Heart right ventricle (tissue), 16 donors: ENCODE measurements at places on chromosomes 5 and 9.
A peak's percentile ranks its signal among the peaks of the same experiment; 100 is the strongest.

DNA sequence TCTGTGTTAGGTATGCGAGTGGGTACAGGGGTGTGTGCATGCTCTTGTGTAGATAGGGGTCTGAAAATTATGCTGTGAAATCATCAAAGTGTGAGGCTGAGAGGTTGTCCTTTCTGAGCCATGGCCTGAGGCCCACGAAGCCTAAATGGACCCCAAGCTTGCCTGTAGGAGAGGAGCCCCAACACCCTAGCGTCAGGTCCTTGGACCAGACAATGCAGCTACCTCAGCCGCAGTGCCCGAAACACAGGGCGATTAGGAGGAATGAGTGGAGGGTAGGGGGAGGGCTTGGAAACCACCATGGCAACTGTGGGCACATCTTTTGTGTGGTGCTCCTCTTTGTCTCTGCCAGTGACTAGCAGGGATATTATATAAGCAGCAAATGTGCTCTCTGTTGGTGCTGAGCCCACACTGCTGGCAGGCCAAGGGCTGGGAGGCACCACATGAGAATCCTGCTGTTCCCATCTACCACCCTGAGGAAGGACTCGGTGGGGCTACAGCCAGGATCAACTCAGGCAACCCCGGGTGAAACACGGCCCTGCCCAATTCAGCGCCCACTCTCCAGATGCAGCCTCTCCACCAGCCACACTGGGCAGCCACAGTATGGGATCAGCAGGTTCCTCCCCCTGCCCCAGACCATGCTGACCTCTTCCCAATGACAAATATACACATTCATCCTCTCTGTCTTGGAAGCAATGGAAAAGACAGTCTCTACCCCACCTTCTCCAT lies 84.6 kb upstream of the FSTL4 start:
- H3K27ac ChIP-seq, result no peak overlapping the region
- no peak for DNase-seq
- H3K27me3 ChIP-seq, result peaks cover 11% of the 10 kb centered on the region
- H3K4me3 ChIP-seq, result no peak overlapping the region

DNA sequence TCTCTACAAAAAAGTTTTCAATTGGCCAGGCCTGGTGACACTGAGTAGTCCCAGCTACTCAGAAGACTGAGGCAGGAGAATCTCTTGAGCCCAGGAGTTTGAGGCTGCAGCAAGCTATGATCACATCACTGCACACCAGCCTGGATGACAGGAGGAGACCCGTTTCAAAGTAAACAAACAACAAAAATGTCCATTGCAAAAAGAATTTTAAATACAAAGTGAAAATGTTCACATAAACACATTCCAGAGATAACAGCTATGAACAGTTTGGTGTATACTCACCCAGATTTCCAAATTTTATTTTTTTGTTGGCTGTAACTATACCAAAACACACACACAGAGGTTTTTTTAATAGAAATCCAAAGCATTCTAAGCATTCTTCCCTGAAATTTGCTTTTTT lies 39.8 kb downstream of the ADRA1B start:
- no peaks in the 10 kb centered on the region for H3K27me3 ChIP-seq
- DNase-seq, result no peak
- no peaks in the 10 kb centered on the region for H3K36me3 ChIP-seq
- no peak overlapping the region for H3K4me3 ChIP-seq
- H3K4me1 ChIP-seq, result no peaks in the 10 kb centered on the region

- no peak overlapping the region for H3K27ac ChIP-seq
- H3K27me3 ChIP-seq, result no peaks in the 10 kb centered on the region
- H3K4me3 ChIP-seq, result no peak overlapping the region
- H3K4me1 ChIP-seq, result no peaks in the 10 kb centered on the region
- no peaks in the 10 kb centered on the region for H3K36me3 ChIP-seq
Observed at GRCh38 chr9:110731437-110732028, 62.9 kb downstream of the MUSK start.

DNA sequence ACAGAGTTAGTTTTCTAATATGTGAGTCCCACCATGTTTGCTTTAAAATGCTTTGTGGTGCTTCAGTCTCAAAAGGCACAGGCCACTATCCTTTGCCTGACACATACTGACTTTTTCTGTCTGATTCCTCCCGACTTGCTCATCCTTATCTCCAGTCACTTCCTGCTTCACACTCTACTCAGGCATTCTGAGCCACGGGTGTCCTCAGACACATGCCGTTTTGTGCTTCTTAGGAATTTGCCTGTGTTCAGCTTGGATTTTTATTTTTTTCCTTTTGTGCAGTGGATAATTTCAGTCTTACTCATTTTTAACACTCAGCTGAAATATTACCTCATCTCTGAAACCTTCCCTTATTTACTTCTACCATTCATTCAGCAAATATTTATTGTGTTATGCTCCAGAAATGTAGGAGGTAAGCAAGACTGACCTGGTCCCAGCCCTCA lies 54.1 kb downstream of the MAN2A1 start:
- no peaks in the 10 kb centered on the region for H3K27me3 ChIP-seq
- no peak overlapping the region for H3K27ac ChIP-seq

DNA sequence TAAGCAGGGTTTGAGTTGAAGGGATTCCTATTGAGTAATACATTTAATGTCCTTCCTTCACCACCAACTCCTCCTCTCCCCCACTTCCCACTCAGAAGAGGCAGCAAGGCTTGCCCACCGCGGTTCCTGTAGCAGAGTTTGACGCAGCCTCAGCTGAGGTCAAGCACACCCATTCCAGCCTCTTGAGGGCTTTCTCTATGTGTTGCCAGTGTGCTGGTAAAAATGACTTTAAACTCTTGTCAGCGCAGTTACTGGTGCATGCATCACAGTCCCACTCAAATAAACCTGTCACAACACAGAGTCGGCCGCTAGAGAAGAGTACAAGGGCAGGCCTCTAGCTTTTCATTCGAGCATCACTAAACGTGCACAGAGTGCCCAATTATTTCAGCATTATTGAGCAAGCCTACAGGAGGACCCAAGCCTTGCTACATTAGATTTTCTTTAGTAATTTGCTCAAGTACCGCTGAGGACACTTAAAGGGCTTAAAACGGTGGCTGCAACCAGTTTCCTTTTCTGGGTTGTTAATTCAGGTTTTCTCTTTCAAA lies 79.6 kb downstream of the TLE4 start:
- H3K27me3 ChIP-seq, result no peaks in the 10 kb centered on the region
- DNase-seq, result no peak
- no peak overlapping the region for H3K27ac ChIP-seq
- no peak overlapping the region for H3K4me3 ChIP-seq

DNA sequence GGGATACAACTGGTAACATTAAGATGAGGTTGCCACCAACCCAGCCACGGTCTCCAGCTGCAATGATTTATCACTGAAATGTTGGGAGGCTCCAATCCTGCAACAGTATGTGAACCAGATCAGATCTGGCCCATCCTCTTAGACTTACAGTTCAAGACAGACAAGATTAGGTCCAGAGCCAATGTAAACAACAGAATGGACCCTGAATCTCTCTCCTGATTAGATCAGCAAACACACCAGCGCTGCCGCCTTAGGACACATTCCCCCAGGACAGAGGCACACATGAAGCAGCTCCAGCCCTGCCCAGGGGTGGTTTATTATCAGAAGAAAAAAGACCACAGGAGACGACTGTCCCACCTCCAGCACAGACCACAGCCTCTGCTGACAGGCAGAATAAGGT lies 82.1 kb downstream of the SLIT3 start:
- no peaks in the 10 kb centered on the region for H3K27me3 ChIP-seq
- H3K4me1 ChIP-seq, result no peaks in the 10 kb centered on the region
- no peak for DNase-seq

GRCh38 chr5:116343961-116344360 lies 230.7 kb downstream of the SEMA6A start:
- H3K27ac ChIP-seq, result no peak overlapping the region
- no peaks in the 10 kb centered on the region for H3K4me1 ChIP-seq

- H3K4me1 ChIP-seq, result peaks cover 45% of the 10 kb centered on the region
- peak overlapping the region; percentile 95 for H3K27ac ChIP-seq
- no peaks in the 10 kb centered on the region for H3K36me3 ChIP-seq
- no peak for DNase-seq
Observed at GRCh38 chr5:134226441-134227192, 744 bp upstream of the PPP2CA start.

- no peak within 1 kb of the TSS for H3K4me3 ChIP-seq
- no peaks in the 10 kb centered on the region for H3K36me3 ChIP-seq
- peaks cover 28% of the 10 kb centered on the region for H3K27me3 ChIP-seq
Observed at GRCh38 chr9:135662758-135663450, at the start of gene LCN9. Gene LCN9 (plus strand): TSS chr9:135663309. CDS start chr9:135663322, 13 bp downstream.

- H3K27me3 ChIP-seq, result no peaks in the 10 kb centered on the region
- H3K4me1 ChIP-seq, result no peaks in the 10 kb centered on the region
- no peaks in the 10 kb centered on the region for H3K36me3 ChIP-seq
- no peak overlapping the region for H3K27ac ChIP-seq
- no peak for DNase-seq
Observed at GRCh38 chr9:99537996-99538395, 283.7 kb upstream of the NR4A3 start.

DNA sequence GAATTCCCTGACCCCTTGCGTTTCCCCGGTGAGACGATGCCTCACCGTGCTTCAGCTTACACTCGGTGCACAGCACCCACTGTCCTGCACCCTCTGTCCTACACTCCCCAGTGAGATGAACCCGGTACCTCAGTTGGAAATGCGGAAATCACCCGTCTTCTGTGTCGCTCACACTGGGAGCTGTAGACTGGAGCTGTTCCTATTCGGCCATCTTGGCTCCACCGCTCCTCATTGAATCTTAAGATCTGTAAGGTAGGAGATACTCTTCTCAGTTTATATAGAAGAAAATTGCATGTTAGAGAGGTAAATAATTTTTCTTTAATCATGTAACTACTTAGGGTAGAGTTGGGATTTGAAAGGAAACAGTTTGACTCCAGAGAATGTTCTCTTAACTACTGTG lies 62.2 kb downstream of the DMRTA1 start:
- no peak for DNase-seq
- H3K27me3 ChIP-seq, result no peaks in the 10 kb centered on the region
- no peaks in the 10 kb centered on the region for H3K36me3 ChIP-seq

DNA sequence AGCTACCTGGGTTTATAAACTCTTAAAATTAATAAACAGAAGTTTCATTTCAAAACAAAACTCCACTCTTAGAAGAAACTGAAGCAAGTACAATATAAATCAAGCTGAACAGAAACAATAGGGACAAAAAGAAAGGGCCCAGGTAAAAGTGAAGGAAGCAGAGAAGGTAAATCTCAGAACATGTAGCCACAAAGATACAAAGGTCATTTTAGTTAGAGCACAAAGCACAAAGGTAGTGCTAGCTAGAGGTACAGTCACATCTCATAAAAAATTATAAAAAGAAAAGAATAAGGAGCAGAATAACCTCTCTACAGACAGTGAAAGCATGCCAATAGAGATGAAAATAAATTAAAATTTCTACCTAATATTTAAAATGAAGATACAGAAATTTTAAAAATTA lies 90.4 kb upstream of the C5orf63 start:
- no peak overlapping the region for H3K27ac ChIP-seq
- H3K27me3 ChIP-seq, result no peaks in the 10 kb centered on the region
- H3K4me1 ChIP-seq, result no peaks in the 10 kb centered on the region

DNA sequence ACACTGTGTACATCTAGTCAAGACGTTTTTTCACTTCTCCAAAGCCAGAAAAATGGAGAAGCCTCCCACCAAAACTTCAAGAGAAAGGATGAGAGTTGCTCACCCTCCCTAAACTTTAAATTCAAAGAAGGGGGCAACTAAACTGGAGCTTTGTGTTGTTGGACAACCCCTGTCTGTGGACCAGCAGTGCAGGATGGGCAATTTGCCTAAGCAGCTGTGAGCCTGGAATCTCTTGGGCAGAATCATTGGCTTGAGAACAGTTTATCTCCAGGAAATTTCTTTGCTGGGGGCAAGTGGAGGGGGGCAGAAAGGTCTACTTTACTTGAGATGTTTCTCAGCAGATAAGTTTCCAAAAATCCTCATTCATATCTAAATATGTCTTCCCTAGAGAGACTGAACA lies 151.8 kb downstream of the MUSK start:
- H3K27me3 ChIP-seq, result no peaks in the 10 kb centered on the region
- H3K4me3 ChIP-seq, result no peak overlapping the region
- no peak for DNase-seq
- no peak overlapping the region for H3K27ac ChIP-seq
- H3K4me1 ChIP-seq, result no peaks in the 10 kb centered on the region
- H3K36me3 ChIP-seq, result no peaks in the 10 kb centered on the region

DNA sequence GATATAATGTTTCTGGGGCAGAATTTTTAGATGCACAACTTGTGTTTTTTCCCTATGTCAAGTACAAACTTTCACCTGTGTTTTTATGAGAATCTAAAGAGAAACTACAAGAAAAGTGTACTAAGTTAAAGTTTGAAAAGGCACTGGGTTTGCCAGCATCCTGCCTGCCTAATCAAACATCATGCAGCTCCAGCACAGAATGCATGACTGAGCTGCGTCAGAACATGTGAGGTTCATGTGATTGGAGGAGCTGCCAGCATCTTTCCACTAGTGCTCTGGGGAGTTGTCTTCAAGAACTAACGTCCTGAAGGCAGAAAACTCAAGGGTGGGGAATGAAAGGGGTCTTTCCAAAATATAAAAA lies 46.1 kb upstream of the RIC1 start:
- no peak overlapping the region for H3K4me3 ChIP-seq
- H3K27me3 ChIP-seq, result no peaks in the 10 kb centered on the region
- no peak overlapping the region for H3K27ac ChIP-seq
- H3K36me3 ChIP-seq, result no peaks in the 10 kb centered on the region
- H3K4me1 ChIP-seq, result peaks cover 26% of the 10 kb centered on the region

GRCh38 chr9:125747765-125748445 lies 732 bp downstream of the PBX3 start:
- peak overlapping the region; percentile 90 for H3K27ac ChIP-seq
- peaks cover 26% of the 10 kb centered on the region for H3K4me1 ChIP-seq
- peak; percentile 40 for DNase-seq
- H3K27me3 ChIP-seq, result no peaks in the 10 kb centered on the region
- peak overlapping the region; percentile 92 for H3K4me3 ChIP-seq
- peaks cover 4% of the 10 kb centered on the region for H3K36me3 ChIP-seq

- no peak overlapping the region for H3K4me3 ChIP-seq
- H3K27ac ChIP-seq, result no peak overlapping the region
- no peaks in the 10 kb centered on the region for H3K4me1 ChIP-seq
- no peak for DNase-seq
- no peaks in the 10 kb centered on the region for H3K27me3 ChIP-seq
Observed at GRCh38 chr5:28729067-28729466, 1690.7 kb upstream of the CDH9 start.

- H3K4me1 ChIP-seq, result peaks cover 11% of the 10 kb centered on the region
- DNase-seq, result no peak
- H3K27ac ChIP-seq, result no peak overlapping the region
- H3K36me3 ChIP-seq, result no peaks in the 10 kb centered on the region
- H3K27me3 ChIP-seq, result no peaks in the 10 kb centered on the region
- H3K4me3 ChIP-seq, result no peak overlapping the region
Observed at GRCh38 chr5:154242964-154243376, 52.4 kb downstream of the GALNT10 start.

GRCh38 chr5:153515301-153515700 lies 24.8 kb downstream of the GRIA1 start:
- no peaks in the 10 kb centered on the region for H3K4me1 ChIP-seq
- H3K4me3 ChIP-seq, result no peak overlapping the region
- no peaks in the 10 kb centered on the region for H3K27me3 ChIP-seq
- H3K27ac ChIP-seq, result no peak overlapping the region
- no peak for DNase-seq

GRCh38 chr5:118598311-118598710 lies 390.0 kb downstream of the DTWD2 start:
- H3K27ac ChIP-seq, result no peak overlapping the region
- no peak overlapping the region for H3K4me3 ChIP-seq
- H3K4me1 ChIP-seq, result no peaks in the 10 kb centered on the region
- H3K36me3 ChIP-seq, result no peaks in the 10 kb centered on the region
